ENCODE measurements at places on chromosomes 2 and 18.

DNA sequence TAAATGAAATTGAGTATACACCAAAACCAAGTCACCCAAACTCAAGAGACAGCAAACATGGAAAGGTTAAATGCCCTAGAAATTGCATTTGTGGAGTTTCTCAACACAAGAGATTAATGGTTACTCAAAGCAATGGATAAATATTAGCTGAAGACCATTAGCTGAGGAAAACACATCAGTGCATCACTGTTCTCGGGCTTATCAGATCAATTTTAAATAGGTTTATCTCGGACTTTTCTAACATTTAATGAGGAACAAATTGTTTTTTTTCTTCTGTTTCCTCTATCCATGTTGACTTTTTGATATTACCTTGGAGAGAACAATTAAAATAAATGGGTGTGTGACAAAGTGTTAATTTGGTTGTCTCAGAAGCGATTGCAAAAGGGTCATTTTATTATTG is 105.4 kb upstream of the PIK3C3 start:
- no peak for DNase-seq

GRCh38 chr2:239272626-239273025 is 128.2 kb downstream of the HDAC4 start:
- no peak for DNase-seq

GRCh38 chr18:45335282-45336043 is 279.8 kb upstream of the SLC14A2 start:
- peak; percentile 36 for DNase-seq

- no peak for DNase-seq
Measured at GRCh38 chr2:59677158-59677557, 876.3 kb downstream of the BCL11A start.

DNA sequence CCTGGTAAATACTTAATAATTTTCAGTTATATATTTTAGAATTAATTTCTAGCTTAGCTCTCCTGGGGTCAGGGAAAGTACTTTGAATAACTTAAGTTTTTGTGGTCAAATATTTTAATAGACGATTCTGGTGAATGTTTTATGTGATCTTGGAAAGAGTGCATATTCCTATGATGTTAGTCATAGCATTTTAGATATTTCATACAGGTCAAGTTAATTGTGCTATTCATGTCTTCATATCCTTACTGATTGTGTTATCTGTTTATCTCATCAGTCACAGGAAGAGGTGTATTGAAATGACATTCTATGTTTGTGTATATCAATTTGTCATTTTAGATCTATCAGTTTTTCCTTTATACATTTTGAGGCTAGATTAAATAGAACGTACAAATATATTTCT is 576.2 kb downstream of the CPS1 start:
- peak; percentile 10 for DNase-seq

GRCh38 chr2:32960647-32961403 is 14.1 kb downstream of the LTBP1 start:
- no peak for DNase-seq

- peak; percentile 80 for DNase-seq
Measured at GRCh38 chr2:224039080-224039769, at the start of gene SERPINE2. Gene SERPINE2 (minus strand): TSS chr2:224039286. CDS start chr2:224001900, 37,386 bp downstream.

GRCh38 chr2:10220045-10220901 is 82.4 kb upstream of the HPCAL1 start:
- peak; percentile 26 for DNase-seq

- DNase-seq: no peak
Measured at GRCh38 chr2:135373702-135374101, 157.3 kb downstream of the ZRANB3 start.

- no peak for DNase-seq
Measured at GRCh38 chr2:29726976-29727375, 194.4 kb downstream of the ALK start.

- DNase-seq: no peak
Measured at GRCh38 chr2:79139423-79139822, 19.1 kb downstream of the REG1A start.

DNA sequence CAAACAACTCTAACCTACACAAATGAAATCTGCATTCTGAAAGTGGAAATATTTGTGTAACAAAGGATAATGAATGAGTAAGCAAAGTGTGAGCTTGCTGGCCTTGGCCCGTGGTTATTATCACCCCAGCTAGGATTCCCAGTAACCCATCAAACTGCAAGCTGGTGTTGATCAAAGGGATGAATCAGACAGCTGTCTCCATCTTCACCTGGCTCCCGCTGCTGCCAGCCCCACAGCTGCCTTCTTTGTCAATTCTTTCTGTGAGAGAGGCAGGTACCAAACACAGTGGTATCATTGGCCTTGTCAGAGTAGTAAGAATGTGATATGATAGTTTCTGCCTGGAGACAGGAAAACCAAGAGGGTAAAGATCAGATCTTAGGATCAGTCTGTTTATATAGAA is 25.2 kb upstream of the RGPD4 start:
- no peak for DNase-seq

GRCh38 chr2:68478688-68479087 is 11.3 kb downstream of the APLF start:
- no peak for DNase-seq

GRCh38 chr2:5453220-5454050 is 238.7 kb upstream of the SOX11 start:
- peak; percentile 81 for DNase-seq

DNA sequence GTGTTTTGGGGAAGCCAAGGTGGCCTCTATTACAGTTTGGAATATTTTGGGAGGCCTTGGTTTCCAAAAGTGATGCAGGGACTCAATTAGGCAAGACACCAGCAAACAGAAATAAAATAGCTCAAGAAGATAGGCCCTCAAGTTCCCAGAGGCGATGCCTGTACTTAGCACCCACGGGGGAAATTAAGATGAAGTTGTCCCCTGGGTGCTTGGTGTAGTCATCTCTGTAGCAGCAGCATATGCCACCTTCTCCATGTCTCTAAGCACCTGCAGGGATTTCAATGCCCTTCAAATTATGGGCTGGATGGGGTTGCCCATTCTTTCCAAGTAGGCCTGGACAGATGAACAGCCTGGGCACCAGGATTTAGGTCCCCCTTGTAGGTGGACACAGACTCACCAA is 185.0 kb downstream of the CTIF start:
- no peak for DNase-seq

DNA sequence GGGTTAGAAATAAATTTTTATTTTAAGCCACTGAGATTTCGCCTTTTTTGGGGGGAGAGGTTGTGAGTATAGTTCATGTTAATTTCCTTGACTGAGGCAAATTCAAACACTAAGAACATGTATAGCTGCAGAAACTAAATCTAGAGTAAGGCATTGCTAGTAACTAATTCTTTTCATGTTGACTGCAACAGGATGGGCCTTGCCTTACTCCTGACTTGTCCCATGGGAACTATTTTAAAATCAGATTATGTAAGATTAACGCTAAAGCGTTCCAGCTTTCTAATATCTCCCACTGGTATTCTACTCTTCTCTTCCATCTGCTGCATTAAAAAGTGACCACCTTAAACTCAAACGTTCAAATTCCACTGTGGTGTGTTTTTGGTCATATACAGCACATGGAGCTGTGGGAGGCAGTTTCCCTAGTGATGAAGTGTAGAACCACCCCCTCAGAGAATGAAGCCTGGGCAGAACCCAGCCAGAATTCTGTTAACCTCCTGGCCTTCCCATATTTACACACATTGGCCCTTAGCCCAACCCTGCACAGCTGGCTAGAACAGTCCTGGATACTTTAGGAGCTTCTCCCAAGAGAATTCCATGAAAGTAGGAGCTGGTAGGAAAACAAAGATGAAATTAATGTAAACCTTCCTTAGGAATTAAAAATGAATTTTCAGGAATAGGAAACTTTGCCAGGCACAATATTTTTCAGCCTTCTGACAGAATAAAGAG is 687.8 kb downstream of the SLC4A3 start:
- DNase-seq: peak; percentile 39
